ENCODE measurements at places on chromosomes 12 and 14.

GRCh38 chr12:73659802-73660201 is 877.8 kb upstream of the ATXN7L3B start:
- DNase-seq = no peak

- peak; percentile 19 for DNase-seq
Measured at GRCh38 chr12:12338527-12339168, 11.4 kb downstream of the MANSC1 start.

DNA sequence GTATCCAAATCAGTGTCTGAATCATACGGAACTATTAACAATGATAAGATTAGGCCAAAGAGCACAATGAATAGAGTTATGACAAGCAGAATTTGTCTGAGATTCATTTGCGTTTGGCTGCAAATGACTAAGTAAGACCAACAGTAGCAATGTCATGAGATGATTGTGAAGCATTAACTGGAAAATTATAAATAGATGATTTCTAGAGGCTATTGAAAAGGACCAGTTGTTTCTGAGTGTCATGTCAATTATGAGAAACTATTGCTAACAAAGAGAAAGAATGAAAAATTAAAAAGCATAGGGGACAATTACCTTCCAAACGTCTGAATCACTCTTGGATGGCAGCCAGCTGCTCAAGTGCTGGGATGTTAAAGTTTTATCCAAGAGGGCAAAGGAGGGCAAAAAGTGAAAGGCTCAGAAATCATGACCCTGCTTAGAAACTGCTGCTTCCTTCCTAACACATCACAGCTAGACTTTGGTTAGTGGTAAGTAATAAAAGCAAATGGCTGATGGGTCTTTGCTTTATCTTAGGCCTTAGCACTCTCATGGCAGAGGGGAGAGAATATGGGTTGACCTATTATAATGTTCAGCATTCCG is 89.0 kb downstream of the AKAP6 start:
- peak; percentile 70 for DNase-seq

DNA sequence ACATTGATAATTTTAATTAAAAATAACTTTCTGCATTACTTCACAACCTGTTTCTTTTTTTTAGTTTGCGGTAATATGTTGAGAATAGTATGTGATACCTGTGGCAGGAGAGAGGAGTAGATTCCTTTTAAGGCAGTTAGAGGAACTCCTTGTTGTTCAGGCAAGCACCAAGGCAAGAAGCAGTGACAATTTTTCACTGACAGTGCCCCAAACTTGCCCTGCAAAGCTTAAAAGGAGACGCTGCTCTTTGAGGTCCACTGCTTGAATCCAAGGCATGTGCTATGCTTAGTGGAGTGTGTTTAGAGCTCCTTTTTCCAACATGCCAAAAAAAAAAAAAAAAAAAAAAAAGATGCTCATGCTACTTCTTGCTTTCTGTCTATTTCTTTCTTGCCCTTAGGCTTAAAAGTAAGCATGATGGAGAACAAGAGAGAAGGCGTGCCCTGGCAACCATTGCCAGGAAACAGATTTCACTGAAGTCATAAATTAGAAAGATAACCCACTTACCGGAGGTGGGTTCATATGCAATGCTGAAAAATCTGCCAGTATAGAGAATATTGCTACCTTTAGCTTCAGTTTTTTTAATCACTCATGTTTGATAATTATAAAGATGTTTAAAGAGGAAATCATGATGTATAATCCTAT is 58.3 kb upstream of the DYRK2 start:
- no peak for DNase-seq

DNA sequence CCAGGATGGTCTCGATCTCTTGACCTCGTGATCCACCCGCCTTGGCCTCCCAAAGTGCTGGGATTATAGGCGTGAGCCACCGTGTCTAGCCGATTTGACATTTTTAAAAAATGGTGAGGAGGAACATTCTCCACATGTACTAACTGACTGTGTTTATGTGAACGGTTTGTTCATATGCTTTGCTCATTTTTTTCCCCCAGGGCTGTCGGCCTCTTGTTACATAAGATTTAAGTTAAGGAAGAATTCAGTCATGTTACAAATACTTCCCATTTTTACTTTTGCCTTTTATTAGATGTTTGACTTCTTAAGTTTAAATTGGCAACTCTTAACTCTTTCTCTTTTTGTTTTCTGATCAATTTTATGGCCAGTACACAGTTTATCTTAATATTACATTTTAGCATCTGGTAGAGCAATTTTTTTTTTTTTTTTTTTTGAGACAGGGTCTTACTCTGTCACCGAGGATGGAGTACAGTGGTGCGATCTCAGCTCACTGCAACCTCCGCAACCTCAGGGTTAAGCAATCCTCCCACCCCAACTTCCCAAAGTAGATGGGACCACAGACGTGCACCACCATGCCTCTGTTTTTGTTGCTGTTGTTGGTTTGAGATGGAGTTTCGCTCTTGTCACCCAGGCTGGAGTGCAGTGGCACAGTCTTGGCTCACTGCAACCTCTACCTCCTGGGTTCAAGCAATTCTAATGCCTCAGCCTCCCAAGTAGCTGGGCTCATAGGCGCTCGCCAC is 9.6 kb downstream of the GNS start:
- no peak for DNase-seq

DNA sequence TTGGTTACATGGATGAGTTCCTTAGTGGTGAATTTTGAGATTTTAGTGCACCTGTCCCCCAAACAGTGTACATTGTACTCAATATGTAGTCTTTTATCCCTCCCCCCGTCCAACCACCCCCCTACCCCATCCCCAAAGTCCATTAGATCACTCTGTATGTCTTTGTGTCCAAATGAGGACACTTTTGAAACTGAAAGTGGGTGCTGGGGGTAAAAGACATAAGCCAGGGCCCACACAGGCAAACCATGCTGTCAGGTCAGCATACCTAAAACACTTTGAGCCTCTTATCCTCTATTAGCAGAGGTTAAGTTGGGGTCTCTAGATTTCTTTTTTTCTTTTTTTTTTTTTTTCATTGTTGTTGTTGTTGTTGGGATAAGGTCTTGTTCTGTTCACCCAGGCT is 31.3 kb upstream of the KICS2 start:
- DNase-seq = no peak

DNA sequence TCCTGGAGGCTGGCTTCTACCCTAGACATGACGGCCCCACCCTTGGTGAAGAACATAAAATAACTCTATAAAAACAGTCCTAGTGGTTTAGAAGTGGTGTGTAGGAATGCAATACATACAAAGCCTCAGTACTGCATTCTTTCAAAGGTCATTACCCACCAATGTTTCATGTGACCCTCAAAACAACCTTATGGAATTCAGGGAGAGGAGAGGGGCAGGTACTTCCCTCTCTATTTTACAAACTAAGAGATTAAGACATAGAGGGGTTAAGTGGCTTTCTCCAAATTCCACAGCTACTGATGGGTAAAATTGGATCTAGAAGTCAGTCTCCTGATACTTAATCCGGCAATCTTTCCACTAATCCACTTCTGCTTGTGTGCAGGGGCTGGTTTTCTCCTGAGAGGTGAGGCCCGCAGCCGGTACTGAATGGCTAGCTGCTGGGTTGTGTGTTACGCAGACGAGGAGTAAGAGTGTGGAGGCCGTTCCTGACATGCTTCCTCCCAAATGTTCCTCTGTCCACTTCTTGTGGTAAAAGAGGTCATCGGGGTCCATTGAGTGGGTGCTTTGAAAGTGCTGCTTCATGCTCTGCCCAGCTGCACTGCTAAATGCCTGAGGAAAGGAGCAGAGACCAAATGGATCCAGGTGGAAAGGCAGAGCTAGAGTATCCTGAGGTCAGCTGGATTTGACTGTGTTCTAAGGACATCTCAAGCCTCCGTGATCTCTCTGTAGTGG is 16.2 kb downstream of the SLC7A8 start:
- DNase-seq = no peak

GRCh38 chr12:16324272-16324671 is 23.2 kb upstream of the MGST1 start:
- no peak for DNase-seq

- peak; percentile 77 for DNase-seq
Measured at GRCh38 chr14:58171090-58171489, 19.1 kb upstream of the ARMH4 start.

GRCh38 chr14:61355892-61356325 is 34.5 kb downstream of the PRKCH start:
- DNase-seq = peak; percentile 85

All from Calu3 (cell line).